ENCODE measurements at places on chromosomes 11 and 22.

DNA sequence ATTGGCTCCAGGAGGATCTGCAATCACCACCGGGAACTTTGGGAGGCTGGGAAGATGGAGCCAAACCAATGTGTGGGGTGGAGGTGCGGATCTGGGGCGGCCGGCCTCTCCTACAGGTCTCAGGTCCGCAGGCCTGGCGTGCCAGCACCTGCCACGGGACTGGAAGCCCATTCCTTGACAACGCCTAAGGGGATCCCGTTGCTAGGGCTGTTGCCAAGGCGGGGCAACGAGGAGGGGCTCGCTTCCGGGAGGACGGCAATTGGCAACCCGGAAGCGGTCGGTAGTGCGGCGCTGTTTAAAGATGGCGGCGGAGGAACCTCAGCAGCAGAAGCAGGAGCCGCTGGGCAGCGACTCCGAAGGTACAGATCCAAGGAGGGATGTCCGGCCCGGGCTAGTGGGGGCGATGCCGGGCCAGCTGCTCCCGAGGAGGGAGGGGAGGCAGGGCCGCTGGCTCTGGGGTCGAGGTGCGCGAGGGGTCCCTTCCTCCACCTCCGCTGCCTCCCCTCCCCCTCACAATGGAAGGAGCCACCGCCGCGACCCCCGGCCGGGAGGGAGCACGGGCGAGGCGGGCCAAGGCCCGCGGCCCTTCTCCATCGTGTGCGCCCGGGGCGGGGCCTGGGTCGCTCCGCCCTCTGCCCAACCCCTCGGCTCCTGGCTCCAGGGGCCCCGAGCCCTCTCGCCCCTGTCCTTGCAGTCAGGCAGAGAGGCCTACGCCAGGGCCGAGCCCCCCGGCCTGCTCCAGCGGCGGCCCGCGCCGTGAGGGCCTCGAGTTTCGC is at the start of gene OTUB1:
Gene OTUB1 (plus strand): TSS at position 283 of the 776 bp plus-strand sequence. CDS start 19 bp downstream, at position 302.
- DNase-seq, result peak; percentile 93

GRCh38 chr11:33320016-33320813 is 63.0 kb downstream of the HIPK3 start:
- no peak for DNase-seq

DNA sequence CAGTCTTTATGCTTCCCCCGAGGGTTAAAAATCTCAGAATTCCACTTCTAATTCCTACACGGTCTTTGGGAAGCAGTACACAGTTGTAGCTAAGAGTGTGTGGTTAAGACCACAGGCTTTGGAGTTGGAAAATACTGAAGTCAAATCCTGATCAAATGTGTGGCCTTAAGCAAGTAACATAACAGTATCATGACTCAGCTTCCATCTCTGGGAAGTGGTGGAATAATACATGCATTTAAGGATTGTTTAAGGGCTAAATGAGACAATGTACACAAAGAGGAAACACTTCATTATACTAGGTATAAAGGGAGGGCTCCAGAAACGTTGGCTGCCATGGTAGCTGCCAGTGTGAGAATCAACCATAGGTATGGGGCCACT is 71.5 kb downstream of the FAT3 start:
- DNase-seq, result no peak

DNA sequence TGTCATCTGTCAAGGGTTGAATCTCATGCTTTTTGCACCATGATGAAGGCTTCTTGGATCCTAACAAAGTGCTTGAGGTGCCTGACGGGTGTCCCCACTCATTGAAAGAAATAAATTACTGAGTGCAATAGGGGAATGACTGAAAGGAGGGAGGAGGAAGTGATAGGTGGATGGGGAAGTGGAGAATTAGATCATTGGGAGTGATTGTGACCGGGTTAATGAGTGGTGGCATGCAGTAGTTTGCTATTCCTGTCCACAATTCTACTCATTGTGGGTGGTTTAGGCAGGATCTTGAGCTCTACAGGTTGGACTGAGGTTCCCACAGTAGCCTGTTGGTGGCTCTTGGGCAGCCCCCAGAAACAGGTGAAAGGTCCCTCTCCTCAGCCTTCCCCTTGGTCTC is 44.3 kb downstream of the THAP12 start:
- DNase-seq, result no peak

DNA sequence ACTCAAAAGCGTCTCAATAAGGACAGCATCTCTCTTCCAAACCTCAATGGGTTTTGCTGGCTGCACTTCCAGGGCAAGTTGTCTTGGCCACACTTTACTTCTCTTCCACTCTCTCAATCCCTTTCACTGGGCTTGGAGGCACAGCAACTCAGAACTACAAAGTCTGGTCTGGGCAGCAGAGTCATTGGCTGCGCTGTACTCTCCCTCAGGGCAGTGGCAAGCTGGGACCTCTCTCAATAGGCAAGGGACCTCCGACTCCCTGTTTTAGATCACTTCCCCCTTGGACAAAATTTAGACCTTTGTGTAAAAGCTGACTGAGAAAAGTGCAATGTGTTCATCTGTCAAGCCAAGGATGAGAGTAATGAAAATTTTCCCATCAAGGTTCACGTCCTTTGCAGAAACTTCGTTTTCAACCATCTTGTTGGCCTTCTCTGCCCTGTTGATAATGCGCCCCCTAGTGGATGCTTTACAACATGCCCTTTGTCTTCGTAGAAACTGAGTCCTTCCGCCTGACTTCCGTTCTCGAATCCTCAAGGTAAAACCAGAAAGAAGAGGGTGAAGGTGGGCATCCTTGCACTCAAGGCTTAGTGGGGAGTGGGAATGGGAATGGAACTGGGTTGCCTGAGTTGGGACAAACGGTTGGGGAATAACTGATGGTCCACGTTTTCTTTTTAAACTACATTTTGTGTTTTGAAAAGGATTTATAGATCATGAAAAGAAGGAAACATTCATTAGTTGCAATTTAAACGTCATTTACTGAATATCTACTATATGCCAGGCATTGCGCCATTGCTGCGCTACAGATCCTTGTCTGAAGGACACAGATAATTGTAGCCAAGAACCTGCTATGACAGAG is 99.1 kb downstream of the CD44 start:
- peak; percentile 48 for DNase-seq

- DNase-seq, result no peak
Measured at GRCh38 chr11:79098146-79098545, 342.7 kb downstream of the TENM4 start.

- no peak for DNase-seq
Measured at GRCh38 chr11:47527186-47527585, 25.7 kb downstream of the CELF1 start.

GRCh38 chr11:45655831-45656230 is 9.6 kb downstream of the CHST1 start:
- DNase-seq, result no peak

GRCh38 chr11:35791088-35791958 is 128.7 kb downstream of the TRIM44 start:
- no peak for DNase-seq

GRCh38 chr22:46511151-46512038 is 26.0 kb downstream of the CELSR1 start:
- DNase-seq, result no peak

GRCh38 chr11:73265853-73266645 is 6.1 kb upstream of the P2RY6 start:
- no peak for DNase-seq

DNA sequence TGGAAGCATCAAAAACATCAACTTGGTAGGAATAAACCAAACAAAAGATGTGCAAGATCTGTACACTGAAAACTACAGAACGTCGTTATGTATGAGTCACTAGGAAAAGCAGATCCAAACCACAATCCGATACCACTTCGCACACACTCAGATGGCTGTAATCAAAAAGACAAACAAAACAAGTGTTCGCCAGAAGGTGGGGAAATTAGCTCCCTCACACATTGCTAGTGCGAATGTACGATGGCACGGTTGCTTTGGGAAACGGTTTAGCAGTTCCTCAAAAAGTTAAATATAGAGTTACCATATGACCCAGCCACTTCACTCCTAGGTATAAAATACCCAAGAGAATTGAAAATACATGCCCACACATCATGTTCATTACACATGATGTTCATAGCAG is 14.8 kb upstream of the CARD10 start:
- DNase-seq, result no peak

GRCh38 chr11:390175-390574 is 3.8 kb upstream of the PKP3 start:
- no peak for DNase-seq

- no peak for DNase-seq
Measured at GRCh38 chr11:130330101-130330684, 15.5 kb upstream of the ZBTB44 start.

DNA sequence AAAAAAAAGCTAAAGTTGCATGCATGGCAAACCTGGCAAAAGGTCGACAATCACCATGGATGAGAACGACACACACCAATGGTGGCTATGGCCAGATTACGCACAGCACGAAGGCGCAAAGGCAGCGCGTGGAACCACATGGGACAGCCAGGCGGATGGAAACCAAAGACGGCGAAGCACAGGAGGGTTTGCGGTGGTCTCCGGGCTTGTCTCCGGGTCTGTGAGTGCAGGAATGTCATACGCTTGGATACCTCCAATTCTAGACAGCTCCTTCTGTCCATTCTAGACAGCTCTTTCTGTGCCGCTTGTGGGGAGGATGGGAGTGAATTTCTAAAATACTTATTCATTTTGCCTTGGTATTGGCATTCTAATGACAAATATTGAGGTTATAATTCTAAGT is 685.4 kb downstream of the BRD1 start:
- DNase-seq, result no peak

DNA sequence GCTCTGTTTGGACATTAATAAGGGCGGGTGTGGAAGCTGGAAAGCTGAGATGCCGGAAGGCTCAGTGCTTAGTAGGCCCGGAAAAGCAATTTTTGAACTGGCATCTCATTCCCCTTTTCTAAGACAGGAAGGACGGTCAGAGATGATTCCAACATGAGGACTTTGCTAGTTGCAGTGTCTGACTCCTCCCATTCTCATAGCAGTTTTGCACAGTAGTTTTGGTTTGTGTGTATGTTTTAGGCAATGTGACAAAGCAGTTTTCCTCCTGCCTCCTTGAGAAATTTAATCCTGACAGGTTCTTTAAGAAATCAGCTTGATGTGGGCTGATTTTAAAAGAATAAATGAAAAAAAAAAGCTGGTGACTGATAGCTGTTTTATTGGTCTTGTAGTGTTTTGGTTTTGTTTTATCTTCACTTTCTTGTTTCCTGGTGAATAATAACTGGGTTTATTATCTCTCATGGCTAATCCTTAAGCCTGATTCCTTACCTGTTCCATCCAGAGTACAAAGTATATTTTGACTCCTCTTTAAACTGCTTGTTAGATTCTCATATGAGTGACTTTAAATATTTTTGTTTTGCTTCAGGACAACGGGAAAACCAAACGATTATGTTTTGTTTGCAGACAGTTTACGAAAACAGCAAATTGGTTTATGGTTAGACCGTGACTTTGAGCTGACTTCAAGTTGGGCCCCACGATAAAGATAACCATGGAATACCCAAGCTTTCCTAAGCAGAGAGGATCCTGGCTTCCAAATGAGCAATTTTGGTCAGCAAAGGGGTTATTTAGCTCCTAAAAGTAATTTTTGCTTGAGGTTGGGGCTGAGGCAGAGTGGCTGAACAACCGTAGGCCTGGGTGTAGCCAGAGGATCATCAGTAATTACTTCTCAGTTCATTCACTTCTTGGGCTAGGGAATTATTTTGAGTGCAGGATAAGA is 3.4 kb downstream of the PTPRJ start:
- no peak for DNase-seq

DNA sequence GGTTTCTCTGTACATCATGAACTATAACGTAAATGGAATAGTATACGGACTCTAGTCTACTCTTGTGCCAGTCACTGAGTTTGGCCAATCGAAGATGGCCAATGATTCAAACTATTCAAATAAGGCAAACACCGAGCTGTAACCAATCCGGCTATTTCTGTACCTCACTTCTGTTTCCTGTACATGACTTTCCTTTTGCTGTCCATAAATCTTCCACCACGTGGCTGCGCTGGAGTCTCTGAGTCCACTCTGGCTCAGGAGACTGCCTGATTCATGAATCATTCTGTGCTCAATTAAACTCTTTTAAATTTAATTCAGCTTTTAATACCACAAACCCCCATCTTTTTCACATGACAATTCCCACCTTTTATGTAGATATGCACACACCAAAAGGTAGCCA is 1.5 kb upstream of the JAML start:
- no peak for DNase-seq

GRCh38 chr22:29194184-29194583 is 11.5 kb upstream of the EMID1 start:
- DNase-seq, result no peak

GRCh38 chr11:2215561-2216399 is 44.2 kb upstream of the TH start:
- no peak for DNase-seq

DNA sequence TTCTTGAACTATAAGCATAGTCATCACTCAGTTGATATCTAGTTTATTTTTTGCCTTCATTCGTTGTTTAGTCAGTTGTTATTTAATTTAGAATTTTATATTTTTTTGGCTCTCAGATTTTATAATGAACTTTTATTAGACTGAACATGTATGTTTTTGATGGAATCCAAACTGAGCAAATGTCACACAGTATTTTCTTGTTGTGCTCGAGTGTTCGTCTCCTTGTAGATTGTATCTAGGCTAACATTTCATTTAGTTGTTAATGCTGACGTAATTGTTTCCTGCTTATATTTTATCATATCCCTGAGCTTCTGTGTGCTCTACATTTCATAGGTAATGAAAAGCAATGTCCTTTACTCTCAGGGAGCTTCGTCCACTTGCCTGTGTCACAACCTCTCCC is 286.2 kb downstream of the TMEM135 start:
- no peak for DNase-seq

DNA sequence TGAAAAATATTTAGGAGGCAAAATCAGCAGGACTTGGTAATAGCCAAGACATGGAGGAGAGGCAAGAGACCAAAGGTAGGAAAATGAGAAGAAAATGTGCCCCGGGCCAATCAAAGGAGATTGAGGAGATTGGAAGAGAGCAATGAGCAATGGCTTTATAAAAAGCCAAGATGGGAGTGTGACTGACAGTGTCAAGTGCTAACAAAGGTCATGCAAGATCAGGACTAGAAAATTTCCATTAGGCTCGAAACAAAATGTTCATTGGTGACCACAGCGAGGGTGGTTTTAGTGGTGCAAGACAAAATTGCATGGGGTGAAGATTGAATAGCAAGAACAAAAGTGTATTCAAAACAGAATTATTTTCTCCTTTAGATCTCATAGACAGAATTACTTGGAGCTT is 45.2 kb upstream of the TBCEL start:
- DNase-seq, result no peak

- no peak for DNase-seq
Measured at GRCh38 chr11:122220321-122220720, 104.3 kb upstream of the BLID start.

GRCh38 chr11:25520459-25520858 is 811.5 kb upstream of the ANO3 start:
- DNase-seq, result no peak

- no peak for DNase-seq
Measured at GRCh38 chr11:31806928-31807798, 4.0 kb downstream of the PAX6 start.

DNA sequence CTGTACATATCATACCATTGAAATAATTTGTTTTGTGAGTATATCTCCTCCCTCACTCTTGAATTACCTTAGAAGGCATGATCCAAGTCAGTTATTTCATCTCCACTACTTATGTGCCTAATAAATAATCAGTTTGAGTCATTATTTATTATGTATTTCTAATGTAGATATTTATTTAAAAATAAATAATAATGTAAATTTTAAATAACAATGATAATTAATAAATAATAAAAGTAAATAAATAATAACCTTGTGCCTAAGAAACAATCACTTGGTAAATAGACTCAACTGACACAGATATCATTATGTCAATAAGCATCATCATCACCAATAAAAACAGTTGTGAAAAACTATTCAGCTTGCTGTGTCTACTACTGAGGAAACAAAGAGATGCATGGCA is 213.8 kb downstream of the CNTN5 start:
- DNase-seq, result no peak

GRCh38 chr11:37984991-37985390 is 1387.0 kb upstream of the RAG2 start:
- DNase-seq, result no peak
